ENCODE measurements at places on chromosomes 4 and X.

GRCh38 chr4:54707406-54707805 is 49.6 kb downstream of the KIT start:
- DNase-seq, result no peak

GRCh38 chr4:157772907-157773306 is 399.9 kb downstream of the GASK1B start:
- no peak for DNase-seq

GRCh38 chr4:119512398-119512797 is 116.2 kb downstream of the PDE5A start:
- no peak for DNase-seq

DNA sequence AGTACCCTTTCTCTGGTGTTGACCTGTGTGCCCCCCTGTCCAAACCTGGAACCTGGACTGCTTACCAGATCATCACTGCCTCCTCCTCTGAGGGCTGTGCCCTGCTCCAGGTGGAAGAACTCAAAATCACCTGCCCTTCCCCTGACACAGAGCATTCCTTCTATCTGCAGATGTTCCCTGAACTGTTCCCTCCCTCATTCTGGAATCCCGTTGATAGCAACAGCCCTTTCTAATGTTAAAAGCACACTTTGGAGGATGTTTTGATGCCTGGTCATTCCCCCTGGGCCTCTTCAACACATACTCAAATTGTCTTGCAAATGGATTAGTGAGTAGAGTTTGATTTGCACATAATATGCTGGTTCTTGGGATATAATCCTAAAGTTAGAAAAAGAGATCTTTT is 225.8 kb downstream of the FGF13 start:
- DNase-seq, result no peak

DNA sequence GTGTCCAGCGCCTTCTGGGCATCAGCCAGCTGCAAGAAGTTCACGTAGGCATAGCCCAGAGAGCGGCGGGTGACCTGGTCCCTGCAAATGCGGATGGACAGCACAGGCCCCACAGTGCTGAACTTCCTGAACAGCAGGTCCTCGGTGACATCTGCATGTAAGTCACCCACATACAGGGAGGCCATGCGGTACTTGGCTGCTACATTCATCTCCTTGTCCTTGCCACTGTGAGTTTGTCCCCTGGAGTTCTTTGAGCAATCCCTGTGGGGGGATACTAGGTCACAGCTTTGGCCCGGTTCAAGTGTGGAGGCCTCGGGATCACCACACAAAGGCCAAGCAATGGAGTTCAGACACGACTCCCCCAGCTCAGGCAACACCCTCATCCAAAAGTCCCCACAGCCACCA is 776 bp downstream of the PABPC4L start:
- DNase-seq, result no peak

- no peak for DNase-seq
Measured at GRCh38 chr4:168273838-168274237, 44.7 kb downstream of the DDX60 start.

DNA sequence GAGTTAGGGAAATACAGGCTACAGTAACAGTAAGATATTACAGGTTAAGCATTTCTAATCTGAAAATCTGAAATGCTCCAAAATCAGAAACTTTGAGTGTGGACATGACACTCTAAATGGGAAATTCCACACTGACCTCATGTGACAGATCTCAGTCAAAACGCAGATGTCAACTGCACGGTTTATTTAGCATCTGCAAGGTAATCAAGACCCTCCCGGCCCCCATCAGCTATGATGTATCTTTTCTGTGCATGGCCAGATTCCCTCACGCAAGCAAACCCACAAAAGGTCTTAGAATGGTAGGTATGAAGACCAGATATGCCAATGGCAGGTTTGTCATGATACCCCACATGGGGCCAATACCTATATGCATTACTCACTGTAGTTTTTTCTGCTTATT is 82.8 kb downstream of the COQ2 start:
- DNase-seq, result no peak

DNA sequence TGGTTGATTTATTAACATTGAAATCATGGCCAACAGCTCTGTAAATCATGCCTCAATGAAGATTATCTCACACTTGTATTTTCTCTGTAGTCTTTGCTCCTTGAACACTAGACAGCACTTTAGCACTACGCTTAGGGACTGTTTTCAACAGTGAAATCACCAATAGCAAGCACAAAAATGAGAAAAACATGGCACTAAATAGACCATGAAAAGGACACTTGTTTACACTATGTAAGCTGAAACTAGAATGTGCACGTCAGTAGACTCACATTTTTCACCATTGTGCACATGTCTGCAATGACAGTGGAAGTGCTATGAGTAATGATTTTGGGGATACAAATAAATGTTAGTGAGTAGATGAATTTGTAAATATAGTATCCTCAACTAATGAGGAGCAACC is 3.1 kb downstream of the BMP2K start:
- DNase-seq, result no peak

DNA sequence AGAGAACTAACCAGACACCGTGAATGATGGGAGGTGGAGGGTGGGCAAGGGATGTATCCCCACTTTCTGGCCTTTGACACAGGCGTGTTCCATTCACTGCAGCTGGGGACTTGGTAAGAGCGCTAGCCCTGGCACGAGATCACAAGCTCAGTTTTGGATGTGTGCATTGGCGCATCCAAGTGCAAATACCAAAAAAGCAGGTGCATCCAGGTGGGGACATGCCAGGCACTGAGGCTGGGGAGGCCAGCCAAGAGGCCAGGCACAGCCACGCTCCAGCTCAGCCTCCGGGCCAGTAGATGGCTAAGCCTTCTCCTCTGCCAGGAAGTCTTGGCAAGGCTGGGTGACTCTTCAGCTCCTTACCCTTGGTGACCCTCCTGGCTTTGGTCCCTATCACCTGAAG is 4.4 kb upstream of the ZFP92 start:
- no peak for DNase-seq

GRCh38 chrX:20144491-20144890 is 2.9 kb upstream of the EIF1AX start:
- DNase-seq, result no peak

DNA sequence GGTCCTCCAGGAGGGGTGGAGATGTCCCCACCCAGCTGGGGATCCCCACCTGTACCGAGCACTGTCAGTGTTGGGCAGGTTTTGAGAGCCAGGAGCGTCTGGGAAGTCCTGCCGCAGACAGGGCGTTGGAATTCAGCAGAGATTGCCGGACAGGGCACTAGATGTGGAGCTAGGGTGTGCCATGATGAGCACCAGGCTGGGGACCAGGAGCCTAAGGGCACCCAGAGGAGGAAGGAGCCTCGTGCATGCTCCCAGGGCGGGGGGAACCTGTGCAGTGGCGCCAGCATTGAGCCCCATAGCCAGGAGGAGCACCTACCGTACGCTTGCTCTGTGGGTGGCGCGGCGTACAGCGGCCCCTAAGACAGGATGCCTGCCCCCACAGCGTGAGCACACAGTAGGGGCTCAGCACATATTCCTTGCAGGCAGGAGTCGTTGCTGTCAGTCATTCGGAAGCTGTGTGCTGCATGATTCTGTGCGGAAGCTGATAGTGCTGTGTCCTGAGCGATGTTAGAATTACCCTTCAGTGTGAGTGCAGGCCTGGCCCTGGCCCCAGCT is 18.8 kb upstream of the TADA2B start:
- no peak for DNase-seq

DNA sequence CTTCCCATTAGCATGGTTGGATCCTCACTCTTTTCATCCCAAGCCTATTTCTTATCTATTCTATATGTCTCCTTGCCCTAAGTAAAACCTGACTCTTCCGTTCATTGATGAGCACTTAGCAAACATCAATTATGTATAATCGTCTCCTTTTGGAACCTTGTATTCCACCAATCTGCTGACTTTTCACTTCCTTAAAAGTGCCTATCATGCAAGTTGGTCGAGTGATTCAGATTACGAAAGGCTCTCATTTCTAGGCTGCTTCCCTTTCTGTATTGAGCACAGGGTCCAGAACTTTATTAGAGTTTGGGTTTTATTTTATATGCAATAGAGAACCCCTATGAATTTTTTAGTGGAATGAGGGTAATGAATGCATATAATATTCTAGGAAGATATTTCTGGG is 27.1 kb upstream of the ALB start:
- no peak for DNase-seq

DNA sequence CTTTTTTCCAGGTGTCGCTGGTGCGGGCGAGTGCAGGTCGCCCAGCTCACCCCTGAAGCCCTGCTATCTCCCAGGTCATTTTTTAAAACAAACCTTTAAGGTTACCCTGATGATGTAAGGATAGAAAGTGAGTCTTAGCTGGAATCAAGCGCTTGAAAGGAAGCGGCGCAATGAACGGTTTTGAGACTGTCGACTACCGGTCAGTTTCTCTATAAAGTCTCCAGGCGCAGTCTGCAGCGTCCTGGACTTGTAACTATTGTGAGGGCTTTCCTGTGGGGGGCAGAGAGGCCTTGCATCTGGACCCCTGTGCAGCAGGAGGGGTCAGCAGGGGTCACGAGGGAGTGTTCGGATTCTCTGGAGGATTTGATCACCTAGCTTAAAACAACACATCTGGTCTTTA is 1.6 kb downstream of the KIT start:
- DNase-seq, result no peak

DNA sequence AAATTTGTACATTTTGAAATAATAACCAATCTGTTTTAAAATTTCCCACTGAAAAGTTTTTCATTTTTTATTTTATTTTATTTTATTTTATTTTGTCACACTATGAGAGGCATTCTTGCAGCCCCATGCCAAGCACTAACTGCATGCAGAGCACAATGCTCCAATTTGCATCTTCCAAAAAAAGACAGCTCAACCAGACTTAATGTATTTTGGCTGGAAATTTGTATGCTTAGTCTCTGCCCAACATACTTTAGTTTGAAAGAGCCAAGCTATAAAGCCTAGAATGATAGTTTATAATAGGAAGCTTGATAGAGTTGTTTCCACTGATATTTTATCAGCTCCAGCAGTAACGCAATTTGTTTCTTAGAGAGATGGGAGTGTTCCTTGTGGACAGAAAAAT is 235.5 kb downstream of the GALNTL6 start:
- DNase-seq, result no peak

GRCh38 chr4:186854256-186854655 is 130.6 kb upstream of the FAT1 start:
- no peak for DNase-seq

DNA sequence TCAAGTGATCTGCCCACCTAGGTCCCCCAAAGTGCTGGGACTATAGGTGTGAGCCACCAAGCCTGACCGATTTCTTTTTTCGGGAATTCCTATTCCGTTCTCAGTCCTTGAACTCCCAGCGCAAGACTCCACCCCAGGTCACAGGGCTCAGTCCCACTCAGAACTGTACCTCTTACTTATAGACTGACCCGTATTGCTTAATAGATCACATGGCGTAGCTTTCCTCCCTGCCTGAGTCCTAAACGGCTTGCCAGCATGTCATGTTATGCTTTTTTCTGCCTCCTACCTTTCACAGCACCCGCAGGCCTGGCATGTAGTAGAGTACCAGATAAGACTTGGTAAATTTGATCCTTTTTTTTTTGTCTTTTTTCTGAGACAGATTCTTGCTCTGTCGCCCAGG is 22.4 kb downstream of the SAT1 start:
- DNase-seq, result no peak

DNA sequence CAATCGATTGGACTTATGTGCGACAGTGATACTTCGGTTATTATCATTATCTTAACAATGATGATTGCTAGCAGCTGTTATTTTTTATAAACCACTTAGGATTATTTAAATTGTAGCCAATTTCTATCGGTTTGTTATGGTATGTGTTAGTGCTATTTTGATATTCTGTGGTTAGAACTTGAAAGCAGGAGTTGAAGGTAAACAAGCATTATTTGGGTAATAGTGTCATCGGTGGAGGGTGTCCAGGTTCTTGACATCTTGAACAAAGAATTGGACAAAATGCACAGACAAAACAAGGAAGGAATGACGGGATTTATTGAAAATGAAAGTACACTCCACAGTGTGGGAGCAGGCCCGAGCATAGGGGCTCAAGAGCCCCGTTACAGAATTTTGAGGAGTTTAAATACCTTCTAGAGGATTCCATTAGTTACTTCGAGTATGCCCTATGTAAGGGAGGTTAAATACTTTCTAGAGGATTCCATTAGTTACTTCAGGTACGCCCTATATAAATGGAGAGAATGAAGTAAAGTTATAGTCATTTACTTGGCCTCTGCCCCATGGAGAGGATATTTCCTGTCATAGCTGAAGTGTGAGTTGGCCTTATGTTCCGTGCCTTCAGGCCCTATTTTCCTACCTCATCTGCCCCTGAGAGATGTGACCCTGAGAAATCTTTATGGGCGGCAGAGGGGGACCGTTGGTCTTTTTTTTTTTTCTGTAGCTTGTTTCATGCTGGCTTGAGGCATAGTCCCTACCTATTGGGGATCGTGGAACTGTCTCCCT is 13.1 kb downstream of the MOB1B start:
- no peak for DNase-seq

DNA sequence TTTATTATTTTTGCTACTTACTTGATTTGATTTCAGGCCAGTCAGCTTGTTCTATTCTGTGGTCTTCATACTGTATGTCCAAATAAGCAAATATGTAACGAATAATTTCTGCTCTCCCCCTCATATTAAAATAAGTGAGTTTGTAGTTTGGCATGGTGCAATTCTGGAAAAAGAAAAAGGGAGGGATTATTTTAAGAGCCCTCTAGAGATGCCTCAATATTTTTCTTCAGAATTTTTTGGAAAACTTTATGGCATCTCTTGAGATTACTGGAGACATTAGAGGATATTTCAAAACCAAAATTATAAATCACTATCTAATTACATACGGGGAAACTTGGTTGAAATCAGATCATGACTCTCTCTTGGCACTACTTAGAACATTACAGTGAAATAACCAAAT is 8.2 kb downstream of the HPGDS start:
- DNase-seq, result no peak

- DNase-seq, result no peak
Measured at GRCh38 chrX:24264383-24264782, 49.5 kb downstream of the SUPT20HL2 start.

DNA sequence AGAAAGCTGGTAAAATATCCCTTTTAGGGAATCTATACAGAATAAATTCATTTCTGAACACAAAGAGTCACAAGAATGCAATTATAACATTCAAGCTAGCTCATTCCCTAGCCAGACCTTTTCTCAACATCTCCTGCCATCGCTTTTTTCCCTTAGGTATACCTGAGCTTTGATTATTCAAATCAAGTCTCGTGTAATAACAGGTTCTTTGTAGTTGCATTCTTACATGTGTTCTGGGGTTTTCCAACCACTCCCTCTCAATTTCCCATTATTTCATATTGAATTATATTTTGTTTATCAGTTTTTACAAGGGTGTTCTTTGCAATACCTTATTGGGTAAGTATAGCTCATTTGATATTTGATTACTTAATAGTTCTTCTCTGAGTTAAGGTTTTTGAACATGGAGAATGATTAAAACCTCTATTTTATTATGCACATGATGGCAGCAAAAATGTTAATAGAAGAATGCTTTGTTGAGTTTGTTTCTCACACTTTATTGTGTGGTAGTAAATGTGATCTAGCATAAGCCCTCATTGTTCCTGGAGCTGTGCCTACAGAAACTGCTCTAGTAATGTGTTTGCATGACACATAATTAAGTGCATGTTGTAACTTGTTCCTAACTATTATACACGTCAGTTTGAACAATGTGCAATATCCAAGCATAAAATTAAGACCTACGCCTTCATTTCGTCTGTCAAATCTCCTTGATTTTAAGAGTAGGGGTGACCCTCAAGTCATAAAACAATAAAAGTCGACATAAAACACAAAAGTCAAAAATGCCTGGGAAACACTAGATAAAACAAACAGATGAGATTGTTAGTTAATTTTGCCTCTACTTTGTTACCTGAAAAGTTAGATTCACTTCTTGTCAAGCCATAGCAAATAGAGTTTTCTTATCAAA is 124.0 kb upstream of the POF1B start:
- no peak for DNase-seq

- no peak for DNase-seq
Measured at GRCh38 chrX:139560221-139560620, 29.7 kb downstream of the F9 start.

All from HCT116 (cell line).